ENCODE measurements at places on chromosomes 4 and X.

DNA sequence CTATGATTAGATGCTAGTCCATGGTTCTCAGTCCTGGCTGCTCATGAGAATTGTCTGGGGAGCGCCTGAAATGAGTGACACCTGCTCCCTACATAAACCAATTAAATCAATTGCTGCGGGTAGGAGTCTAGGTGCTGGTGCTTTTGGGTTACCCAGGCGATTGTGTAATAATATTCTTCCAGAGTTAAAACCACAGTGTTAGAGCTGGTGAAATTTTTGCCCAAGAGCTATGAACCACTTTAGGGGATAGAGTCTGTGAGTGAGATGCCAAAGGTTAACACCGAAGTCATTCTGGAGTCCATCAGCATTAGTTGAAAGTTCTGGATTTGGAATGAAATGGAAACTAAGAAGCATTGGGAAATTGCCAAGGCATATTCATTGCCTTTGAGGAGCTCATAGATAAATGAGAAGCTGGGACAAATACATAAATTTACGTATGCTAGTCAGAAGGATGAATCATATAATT is 15.3 kb downstream of the PDK3 start:
- peak; percentile 62 for DNase-seq

DNA sequence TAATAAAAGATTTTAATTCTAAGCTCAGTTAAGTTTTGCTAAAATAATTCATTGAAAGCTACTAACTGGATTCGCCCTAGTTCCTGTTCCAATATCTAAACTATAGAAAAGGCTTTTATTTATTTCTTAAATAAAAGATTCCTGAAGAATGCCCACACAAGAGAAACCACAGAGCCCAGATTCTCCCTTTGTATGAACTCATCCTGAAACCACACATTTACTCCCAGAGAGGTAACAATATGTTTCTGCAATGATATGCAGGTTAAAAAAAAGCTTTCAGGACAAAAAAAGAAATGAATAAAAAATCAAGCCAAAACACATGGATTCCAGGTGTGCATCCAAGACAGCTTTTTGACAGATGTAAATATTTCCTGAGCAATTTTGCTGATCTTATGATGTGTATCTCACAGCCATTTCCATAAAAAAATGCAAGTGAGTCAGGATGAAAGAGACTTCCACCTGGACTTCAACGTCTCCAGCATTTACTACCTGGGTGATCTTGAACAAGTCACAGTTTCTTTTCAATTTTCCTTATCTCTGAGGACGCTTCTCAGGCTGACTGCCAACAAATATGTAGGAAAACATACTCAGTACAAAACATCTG is 234.4 kb upstream of the FAT1 start:
- no peak for DNase-seq

DNA sequence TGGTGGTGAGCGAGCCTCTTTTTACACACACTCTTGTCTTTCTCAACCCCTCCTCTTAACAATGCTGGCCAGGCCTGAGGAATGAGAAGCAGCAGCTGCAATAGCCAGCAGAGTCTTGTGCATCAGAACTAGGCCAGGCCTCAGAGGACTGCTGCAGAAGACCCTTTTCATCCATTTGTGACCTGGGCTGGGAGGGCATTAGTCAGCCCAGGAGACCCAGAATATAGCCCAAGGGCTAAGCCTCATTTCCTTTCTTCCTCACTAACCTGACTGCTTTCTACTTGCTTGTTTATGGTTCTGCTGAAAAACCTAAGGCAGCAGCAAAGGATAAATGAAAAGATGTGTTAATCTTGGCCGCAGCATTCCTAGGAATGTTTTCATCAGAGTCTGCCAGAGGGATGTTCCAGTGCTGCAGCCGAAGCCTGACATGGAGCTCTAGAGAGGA is 254.7 kb upstream of the AR start:
- DNase-seq, result no peak

- DNase-seq, result no peak
Observed at GRCh38 chrX:153681175-153681574, 6.6 kb upstream of the SLC6A8 start.

DNA sequence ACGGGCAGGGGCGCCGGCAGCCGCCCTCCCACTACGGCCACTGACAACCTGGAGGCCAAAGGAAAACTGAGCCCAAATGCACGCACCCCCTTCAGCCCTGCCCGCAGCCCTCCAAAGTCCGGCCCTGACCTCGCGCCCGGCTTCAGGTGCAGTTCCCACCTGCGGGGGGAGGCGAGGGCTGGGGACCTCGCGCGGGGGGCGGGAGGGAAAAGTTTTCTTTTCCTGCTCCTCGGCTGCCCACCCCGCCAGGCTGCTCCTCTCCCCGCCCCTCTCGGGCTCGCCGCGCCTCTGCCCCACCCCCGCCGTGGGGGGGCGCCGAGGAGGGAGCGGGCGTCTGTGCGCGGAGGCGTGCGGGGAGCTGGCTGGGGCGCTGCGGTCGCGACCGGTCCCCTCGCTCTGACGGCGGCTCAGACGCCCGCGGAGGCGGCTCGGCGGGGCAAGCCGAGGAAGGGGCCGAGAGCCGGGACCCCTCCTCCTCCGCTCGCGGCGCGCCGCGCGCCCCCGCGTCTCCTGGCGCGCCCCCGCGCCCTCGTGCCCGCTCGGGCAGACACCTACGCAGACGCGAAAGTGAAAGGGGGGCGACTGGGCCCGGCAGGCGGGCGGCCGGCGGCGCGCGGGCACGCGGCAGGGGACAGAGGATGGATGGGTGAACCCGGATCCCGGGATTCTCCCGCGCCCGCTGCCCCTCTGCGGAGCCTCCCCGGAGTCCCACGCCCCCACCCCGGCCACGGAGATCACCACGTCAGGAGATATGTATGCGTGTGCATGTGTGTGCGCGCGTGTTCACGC is 3.1 kb upstream of the NR3C2 start:
- DNase-seq, result peak; percentile 14

- no peak for DNase-seq
Observed at GRCh38 chr4:174152717-174153466, 130.6 kb downstream of the FBXO8 start.

DNA sequence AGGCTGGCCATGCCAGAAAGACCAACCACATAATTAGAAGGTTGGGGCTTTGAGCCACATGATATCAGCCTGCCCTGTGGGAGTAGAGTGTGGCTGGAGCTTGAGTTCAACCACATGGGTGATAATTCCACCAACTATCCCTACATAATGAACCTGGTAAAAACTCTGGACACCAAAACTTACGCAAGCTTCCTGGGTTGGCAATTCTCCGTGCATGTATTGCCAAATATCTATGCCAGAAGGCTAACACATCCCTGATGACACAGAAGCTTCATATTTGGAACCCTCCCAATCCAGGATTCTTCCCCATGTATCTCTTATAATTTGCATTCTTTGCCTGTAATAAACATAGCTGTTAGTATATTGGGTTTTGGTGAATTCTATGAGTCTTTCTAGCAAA is 68.2 kb downstream of the FUNDC1 start:
- no peak for DNase-seq

- DNase-seq, result no peak
Observed at GRCh38 chr4:86916392-86916791, 18.4 kb upstream of the AFF1 start.

DNA sequence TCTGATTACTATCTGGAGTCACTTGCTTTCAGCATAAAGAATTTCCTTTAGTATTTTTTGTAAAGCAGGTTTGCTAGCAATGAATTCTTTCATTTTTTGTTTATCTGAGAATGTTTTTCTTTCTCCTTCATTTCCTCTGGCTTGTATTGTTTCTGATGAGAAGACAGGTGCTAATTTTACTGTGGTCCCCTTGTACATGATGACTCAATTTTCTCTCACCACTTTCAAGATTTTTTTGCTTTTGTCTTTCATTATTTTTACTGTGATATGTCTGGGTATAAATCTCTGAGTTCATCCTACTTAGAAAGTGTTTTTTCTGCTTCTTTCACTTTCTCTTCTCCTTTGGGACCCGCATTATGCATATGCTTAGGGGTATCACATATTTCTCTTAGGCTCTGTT is 62.6 kb downstream of the PKD2 start:
- no peak for DNase-seq

GRCh38 chr4:48489683-48490011 is 405 bp upstream of the ZAR1 start:
- DNase-seq, result no peak

DNA sequence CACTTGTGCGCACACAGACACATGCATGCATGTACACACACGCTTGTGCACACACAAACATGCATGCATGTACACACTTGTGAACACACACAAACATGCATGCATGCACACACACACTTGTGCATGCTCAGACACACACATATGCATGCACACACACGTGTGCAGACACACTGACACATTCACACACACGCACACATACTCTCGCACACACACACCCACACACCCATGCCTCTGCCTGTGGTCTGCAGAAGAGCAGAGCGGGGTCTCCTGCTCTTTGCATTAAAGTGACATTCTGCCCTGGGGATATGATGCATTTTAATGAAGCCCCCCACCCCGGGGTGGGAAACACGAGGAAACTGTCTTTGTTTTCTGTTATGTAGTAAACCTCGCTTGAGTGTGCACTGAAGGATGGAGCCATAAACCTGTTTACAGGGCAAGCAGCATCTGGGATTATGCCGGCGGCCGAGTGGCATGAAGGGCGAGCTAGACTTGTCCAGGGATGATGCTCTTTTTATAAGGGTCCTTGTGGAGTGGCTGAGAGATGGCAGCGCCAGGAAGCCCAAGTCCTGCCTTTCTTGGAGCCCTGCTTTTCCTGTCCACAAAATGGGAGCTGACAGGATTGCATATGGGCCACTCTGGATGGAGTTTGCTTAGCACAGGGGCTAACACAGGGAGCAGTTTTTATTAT is 17.8 kb downstream of the PSAPL1 start:
- no peak for DNase-seq

GRCh38 chrX:69211701-69212100 is 46.4 kb upstream of the PJA1 start:
- DNase-seq, result no peak

DNA sequence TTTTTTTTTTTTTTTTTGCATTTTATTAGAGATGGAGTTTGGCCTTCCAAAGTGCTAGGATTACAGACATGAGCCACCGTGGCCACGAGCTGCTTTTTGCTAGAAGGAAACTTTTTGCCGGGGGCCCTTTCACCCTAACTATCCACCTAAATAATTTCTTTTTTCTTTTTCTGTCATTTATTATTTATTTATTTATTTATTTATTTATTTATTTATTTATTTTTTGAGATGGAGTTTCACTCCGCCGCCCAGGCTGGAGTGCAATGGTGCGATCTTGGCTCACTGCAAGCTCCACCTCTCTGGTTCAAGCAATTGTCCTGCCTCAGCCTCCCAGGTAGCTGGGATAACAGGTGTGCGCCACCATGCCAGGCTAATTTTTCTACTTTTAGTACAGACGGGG is 303.9 kb downstream of the ASMT start:
- DNase-seq, result no peak

- no peak for DNase-seq
Observed at GRCh38 chrX:69062493-69062892, 102.8 kb downstream of the PJA1 start.

- DNase-seq, result no peak
Observed at GRCh38 chr4:139876337-139876941, 210.8 kb downstream of the MGST2 start.

DNA sequence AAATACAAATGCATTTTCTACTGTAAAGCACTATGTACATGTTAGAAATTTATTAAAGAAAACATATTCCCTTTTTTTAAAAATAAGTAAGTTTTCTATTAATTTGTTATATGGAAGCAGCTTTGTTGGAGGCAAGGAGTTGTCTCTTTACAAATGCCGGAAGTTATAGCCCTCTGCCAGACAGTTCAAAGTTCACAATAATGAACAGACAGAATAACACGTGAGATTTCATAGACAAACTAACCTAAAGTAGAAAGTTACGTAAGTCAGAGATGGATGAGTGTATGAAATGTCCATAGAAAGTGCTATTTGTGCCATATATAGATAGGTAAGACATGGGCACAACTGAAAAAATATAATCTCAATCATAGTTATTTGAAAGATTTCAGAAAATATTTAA is 43.9 kb upstream of the NEIL3 start:
- DNase-seq, result no peak

- no peak for DNase-seq
Observed at GRCh38 chr4:18166925-18167324, 145.4 kb upstream of the LCORL start.

- DNase-seq, result no peak
Observed at GRCh38 chr4:24783506-24783905, 11.9 kb upstream of the SOD3 start.

DNA sequence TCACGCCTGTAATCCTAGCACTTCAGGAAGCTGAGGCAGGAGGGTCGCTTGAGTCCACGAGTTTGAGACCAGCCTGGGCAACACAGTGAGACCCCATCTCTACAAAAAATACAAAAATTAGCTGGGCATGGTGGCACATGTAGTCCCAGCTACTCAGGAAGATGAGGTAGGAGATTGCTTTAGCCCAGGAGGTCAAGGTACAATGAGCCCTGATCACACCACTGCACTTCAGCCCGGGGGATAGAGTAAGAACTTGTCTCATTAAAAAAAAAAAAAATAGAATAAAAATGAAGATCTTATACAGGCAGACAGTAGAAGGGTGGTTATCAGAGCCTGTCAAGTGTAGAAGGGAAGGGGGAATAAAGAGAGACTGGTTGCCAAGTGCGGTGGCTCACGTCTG is 116.9 kb downstream of the PDS5A start:
- no peak for DNase-seq

DNA sequence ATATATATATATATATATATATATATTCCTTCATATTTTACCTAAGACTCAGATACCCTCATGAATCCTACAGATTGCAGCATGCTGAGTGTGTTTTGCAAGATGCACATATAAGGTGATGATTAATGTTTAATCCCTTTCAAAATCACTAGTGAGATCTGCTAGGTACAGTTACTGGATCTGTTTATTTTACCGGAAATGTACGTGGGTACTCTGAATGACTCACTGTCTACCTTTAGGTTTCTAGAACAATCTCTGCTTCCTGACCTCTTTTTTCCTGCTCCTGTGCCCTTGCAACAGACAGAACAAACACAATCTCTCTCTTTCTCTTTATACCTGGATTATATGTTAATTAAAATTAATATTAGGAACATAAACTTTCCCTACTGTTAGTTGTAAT is 379.6 kb downstream of the FAM133A start:
- DNase-seq, result no peak

- DNase-seq, result no peak
Observed at GRCh38 chr4:6192245-6192644, 8.1 kb downstream of the JAKMIP1 start.

- no peak for DNase-seq
Observed at GRCh38 chr4:151324752-151325110, 674 bp downstream of the SH3D19 start.

- no peak for DNase-seq
Observed at GRCh38 chr4:84189144-84189543, 309.9 kb downstream of the NKX6-1 start.
